ENCODE measurements at places on chromosomes 3 and 15.
A peak's percentile ranks its signal among the peaks of the same experiment; 100 is the strongest.

DNA sequence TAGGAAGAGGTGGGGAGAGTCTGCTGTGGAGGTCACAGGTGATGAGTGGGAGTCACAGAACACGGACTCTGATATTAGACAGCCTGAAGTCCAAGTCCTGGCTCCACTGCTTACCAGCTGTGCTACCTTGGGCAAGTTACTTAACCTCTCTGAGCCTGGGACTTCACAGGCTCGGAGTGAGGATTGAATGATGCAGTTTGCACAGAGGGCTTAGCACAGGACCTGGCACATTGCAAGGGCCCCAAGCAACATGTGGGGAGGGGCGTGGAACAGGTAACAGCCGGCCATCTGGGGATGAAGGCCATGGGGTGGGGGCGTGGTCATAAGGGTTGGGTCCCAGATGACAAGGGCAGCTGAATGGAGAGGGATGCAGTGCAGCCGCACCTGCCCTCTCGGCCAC is 4.3 kb upstream of the ITIH3 start:
- no peak for DNase-seq

- DNase-seq, result no peak
Measured at GRCh38 chr15:58947179-58947578, 13.7 kb upstream of the SLTM start.

GRCh38 chr3:130755666-130756065 is 9.0 kb upstream of the PIK3R4 start:
- DNase-seq, result no peak

DNA sequence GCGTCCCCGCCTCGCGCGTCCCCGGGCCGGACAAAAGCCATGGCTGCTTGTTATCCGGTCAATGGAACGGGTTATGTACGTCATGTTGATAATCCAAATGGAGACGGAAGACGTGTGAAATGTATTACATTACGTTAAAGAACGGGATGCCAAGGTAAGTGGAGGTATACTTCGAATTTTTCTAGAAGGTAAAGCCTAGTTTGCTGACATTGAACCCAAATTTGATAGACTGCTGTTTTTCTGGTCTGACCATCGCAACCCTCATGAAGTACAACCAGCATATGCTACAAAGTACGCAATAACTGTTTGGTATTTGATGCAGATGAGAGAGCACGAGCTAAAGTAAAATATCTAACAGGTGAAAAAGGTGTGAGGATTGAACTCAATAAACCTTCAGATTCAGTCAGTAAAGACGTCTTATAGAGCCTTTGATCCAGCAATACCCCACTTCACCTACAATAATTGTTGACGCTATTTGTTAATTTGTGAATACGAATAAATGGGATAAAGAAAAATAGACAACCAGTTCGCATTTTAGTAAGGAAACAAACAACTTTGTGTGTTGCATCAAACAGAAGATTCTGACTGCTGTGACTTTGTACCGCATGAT is 19.8 kb downstream of the WDR73 start:
- no peak for DNase-seq

GRCh38 chr15:82767163-82767829 is 38.6 kb downstream of the FSD2 start:
- no peak for DNase-seq

GRCh38 chr3:120181632-120182031 is 87.4 kb upstream of the GSK3B start:
- no peak for DNase-seq

GRCh38 chr15:62118520-62119226 is 46.4 kb downstream of the C2CD4B start:
- DNase-seq, result no peak

GRCh38 chr3:44045476-44046275 is 196.0 kb upstream of the TOPAZ1 start:
- DNase-seq, result peak; percentile 78

DNA sequence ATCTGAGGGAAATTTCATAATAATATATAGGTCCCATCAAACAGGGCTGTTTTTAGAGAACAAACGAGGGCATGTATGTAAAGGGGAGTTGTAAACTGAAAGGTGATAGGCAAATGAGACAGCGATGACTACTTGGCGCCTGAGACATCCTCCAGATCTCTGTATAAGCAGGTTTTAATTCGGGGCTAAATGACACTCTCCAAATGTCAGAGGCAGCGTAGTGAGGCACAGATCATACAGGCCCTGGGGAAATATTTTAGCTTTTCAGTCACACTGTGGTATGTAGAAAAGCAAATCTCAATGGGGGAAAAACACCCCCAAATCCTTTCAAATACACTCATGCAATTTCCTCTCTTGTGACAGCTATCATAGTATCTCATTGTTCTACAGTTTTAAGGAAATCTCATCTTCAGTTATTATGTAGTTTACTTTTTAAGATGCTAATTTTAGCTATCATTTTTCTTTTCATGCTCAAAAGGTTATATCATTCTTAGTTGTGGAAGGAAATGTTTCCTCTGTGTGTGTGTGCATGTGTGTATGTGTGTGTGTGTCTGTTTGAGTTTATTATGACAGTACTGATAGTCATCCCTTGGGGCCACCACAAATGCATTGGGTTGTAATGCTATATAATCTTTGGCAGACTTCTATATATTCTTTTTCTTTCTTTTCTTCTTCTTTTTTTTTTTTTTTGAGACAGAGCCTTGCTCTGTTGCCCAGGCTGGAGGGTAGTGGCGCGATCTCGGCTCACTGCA is 1.1 kb downstream of the TPRG1 start:
- no peak for DNase-seq

GRCh38 chr3:165440380-165440779 is 244.2 kb upstream of the SLITRK3 start:
- no peak for DNase-seq

DNA sequence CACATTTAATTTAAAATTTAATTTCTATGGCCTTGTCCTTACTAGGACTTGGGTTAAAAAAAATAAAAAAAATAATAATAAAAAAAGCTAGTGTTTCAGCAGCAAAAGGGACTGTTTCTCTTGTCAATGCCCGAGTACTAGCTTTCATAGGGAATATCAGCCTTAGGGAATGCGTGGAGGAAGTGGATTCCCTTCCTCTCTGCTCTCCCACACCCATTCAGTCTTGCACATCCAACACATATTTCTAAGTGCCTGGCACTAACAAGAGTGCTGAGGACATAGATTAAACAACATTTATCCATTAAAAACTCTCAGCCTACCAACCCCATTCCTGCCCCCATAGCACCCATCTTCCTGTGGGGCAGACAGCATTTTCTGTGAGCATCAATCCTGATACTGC is 6.2 kb downstream of the ZNF385D start:
- DNase-seq, result no peak

- no peak for DNase-seq
Measured at GRCh38 chr15:80641384-80641783, 53.7 kb upstream of the ABHD17C start.

DNA sequence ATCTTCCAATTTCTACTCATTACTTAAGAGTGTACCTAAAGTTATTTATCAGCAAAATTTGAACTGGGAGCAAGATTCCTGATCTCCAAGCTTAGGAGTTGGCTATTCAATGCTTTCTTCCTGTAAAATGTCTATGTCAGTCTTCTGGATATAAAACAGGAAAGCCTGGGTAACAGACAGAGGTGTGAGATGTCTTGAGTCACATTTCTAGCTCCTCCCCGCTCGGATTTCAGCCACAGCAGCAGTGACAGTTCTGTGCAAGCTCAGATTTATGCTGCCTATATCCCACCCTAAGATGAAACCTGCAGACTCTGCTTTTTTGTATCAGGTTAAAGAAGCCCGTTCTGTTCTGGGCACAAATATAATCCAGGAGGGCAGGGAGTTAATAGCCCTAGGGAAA is 2.1 kb upstream of the ARMC8 start:
- no peak for DNase-seq

DNA sequence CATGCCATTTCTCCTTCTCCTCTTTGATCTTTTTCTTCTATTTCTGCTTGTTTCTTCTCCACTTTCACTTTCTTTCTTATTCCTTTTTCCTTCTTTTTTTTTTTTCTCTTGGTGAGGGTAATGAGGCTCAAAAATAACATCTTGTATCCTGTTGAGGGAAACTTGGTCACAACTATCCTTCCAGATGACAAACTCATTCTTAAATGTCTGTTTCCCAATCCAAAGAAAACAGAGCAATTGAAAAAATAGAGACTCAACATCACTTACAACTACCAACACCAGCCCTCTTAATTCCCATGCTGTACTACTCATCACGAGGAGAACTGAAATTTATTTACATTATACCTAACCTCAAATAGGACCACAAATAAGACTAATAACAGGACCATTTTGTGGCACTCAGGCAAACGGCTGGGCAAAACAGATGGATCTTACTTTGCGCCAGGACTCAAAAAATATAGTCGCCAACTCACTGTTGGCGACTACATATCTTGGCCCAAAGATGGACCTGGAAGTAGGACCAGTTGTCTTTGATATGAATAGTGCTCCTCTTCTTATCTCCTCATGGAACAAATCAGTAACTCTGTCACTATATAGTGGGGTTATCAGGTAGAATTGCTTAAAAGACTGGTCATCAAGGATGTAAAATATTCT is 343.9 kb downstream of the ZBTB20 start:
- no peak for DNase-seq

GRCh38 chr15:52360229-52361203 is 64.9 kb upstream of the MYO5C start:
- DNase-seq, result no peak

DNA sequence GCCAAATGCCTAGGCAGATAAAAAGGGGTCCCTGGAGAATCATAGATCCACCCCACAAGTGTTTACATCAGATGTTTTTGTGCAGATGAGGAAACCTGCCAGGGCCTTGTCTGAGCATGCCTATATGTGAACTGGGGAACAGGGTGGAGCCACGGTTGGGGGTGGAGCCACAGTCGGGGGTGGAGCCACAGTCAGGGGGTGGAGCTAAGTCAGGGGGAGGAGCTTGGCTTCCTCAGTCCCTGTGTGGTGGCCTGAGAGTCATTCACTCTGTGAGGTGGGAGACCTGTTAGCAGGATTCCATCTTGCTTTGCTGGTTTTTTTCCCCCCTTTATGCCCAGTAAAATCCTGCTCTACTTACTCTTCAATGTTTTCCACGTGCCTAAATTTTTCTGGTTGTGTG is 57.8 kb upstream of the TGFBR2 start:
- DNase-seq, result peak; percentile 58

- peak; percentile 22 for DNase-seq
Measured at GRCh38 chr3:87088993-87089841, 98.3 kb upstream of the VGLL3 start.

DNA sequence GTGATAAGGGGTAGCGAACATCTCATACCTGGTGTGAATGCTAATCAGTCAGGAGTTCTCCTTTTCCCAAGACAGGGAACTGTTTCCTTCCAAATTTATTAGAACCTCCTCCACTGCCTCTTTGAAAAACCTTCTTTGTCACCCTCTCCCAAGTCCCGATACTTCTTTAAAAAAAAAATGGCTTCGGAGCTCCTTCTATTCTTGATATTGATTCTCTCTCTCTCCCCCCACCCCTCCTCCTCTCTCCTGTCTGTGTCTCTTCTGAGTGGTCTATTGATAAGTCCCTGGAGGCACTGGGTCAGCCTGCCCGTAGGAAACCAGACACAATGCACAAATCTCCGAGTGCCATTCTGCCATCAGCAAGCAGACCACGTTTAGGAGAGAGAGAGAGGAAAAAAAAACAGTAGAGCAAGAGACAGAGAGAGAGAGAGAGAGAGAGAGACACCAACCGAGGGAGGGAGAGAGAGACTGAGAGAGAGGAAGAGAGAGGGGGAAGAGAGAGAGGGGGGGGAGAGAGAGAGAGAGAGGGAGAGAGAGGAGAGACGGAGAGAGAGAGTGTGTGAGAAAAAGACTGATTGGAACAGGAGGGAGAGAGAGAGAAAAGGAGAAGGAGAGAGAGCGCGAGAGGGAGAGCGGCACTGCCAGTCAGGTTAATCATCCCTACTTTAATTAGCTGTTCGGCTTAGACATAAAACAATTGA is 160.9 kb downstream of the TIGIT start:
- DNase-seq, result peak; percentile 18

GRCh38 chr15:101449471-101450402 is 39.8 kb downstream of the PCSK6 start:
- DNase-seq, result no peak

DNA sequence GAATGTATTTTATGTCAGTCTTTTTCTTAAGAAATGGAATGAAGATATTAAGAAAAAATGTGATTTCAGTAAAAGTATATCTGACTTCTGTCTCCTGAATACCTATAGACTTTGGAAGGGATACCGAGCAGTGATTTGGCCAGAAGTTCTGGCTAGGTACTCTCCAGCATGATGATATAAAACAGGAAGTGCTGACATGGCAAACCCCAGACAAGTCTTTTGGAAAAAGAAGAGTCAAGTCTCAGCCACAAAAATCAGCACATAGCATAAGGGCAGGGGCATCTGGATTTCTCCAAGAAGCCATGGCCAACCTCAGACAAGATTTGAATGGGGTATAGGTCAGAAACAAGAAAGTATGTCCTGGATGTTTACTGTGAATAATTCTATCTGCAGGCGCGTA is 643.3 kb upstream of the ARRDC4 start:
- no peak for DNase-seq

- no peak for DNase-seq
Measured at GRCh38 chr15:70202756-70203155, 105.0 kb upstream of the TLE3 start.

DNA sequence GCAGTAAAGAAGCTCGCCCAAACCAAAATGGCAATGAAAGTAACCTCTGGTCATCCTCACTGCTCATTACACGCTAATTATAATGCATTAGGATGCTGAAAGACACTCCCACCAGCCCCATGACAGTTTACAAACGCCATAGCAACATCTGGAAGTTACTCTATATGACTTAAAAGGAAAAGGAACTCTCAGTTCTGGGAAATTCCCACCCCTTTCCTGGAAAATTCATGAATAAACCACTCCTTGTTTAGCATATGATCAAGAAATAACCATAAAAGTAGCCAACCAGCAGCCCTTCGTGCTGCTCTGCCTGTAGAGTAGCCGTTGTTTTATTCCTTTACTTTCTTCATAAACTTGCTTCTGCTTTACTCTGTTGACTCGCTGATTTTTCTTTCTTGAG is 164.6 kb downstream of the SMAD6 start:
- no peak for DNase-seq

- DNase-seq, result peak; percentile 9
Measured at GRCh38 chr3:179464323-179465092, 13.2 kb upstream of the GNB4 start.

- no peak for DNase-seq
Measured at GRCh38 chr15:39009740-39010139, 445.1 kb upstream of the RASGRP1 start.

GRCh38 chr3:169026543-169027182 is 636.8 kb downstream of the MECOM start:
- no peak for DNase-seq

DNA sequence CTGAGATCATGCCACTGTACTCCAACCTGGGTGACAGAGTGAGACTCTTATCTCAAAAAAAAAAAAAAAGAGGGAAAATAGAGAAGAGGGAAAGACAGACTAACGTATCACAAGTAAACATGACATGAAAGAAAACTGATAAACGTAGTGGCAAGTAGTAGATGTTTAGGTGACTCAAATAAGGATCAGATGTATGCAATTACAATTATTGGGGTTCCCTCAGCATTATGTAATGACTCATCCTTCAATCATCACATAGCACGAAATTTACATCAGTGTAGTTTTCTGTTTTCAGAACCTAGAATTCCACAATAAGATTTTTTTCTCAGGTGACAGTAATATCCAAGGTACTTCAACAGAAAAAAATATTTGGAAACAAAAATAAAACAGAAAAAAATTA is 46.6 kb downstream of the DPP8 start:
- DNase-seq, result no peak

- DNase-seq, result no peak
Measured at GRCh38 chr3:65846936-65847335, 191.8 kb downstream of the MAGI1 start.
